ENCODE measurements at places on chromosomes 4 and X. TPM values are rescaled to one million over a fixed set of nuclear protein-coding genes. Genes with fewer than 3 reads are reported as not detected.

Gene NOX1
- total RNA-seq = not detected

Gene FGA
- not detected for total RNA-seq

Gene TXK
- 1.1 TPM for total RNA-seq

Gene SLBP
- 33.5 TPM for total RNA-seq

Gene TMEM175
- total RNA-seq = 25.4 TPM

Gene VCX
- not detected for total RNA-seq

Gene LUZP4
- total RNA-seq = not detected

Gene ANKRD17
- 54.0 TPM for total RNA-seq

Gene HSFX2
- total RNA-seq = not detected

Gene REPS2
- total RNA-seq = 6.9 TPM

Gene MAGEA9B
- total RNA-seq = not detected

All from skin of body (tissue), 3 donors.